ENCODE measurements at places on chromosomes 7 and 10.

GRCh38 chr7:50564171-50564570 is 1.0 kb downstream of the DDC start:
- DNase-seq = no peak

DNA sequence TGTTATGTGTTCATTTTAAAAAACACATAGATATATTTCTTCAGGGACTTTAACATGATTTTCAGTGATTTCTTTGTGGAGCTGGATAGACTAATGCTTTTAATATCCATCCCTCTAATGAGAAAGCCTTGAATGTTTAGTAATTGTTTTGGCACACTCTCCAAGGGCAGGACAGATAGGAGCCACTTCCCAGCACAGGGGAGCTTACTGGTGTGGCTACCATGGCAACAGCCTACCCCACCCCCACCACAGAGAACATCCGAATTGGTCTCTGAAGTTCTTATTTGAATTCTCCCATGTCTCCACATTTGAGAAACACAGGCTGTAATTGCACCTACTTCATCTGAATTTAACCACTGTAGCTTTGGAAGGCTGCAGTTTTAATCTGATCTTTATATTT is 87.7 kb downstream of the PRKG1 start:
- no peak for DNase-seq

DNA sequence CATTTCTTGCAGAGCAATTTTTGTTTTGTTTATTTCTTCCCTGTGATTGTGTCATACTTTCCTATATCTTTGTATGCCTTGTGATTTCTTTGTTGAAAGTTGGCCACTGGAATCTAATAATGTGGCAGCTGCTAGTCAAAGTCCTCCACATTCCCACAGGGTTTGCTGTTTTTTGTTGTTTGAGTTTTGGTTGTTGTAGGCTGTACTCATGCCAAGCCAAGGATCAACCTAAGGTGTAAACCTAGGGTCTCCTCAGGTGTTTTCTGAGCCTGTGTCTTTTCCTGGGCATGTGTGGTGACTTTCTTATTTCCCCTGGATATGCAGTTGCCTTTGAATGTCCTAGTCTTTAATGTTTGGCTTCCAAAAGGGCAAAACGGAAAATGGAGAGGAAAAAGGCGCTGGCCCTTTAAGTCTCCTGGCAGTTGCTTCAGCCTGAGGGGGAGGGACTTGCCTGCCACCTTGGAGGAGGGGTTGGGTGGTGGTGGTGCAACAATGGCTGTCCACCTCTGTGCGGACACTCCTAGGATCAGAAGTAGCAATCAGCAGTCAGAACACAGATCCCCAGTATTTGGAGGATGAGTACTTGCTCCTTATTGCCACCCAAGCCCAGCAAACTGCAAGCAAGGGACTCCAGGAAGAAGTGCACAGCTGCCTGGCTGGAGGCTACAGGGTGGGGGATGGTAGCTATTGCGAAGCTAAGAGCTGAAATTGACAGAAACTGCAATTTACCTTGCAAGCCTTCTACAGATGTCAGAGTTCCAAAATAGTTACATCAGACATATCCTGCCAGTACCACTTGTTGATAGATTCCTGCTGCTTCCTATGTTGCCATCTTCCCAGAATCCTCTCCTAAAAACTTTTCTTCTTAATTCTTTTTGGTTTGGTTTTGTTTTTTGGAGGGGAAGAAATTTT is 5.6 kb upstream of the ZNF518A start:
- DNase-seq = peak; percentile 18

DNA sequence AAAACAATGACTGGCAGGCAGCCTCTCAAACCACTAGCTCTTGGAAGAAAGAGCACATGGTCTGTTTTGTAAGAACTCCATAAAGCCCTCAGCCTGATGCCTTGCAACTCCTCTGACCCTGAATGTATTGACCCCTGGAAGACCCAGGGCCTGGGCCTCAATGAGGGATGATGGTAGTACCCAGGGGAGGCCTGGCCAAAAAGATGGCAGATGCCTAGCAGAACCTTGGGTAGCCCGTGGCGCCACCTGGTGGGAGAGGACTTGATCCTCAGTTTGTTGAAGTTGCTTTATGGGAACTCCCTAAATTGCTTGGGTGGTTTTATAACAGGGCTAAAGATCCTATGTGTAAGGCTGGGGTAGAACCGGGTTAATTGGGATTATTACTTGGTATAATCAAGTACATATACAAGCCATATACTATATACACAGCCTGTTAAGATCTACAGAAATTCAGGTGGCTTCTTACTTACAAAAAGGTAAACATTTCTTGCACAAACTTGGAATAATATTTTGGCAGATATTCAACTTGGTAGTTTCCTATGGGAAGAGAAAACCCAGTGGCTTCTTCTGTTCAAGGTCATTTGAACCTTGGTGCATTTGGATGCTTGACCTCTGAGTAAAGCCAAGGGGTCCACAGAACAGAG is 95.8 kb upstream of the CACUL1 start:
- DNase-seq = peak; percentile 26

DNA sequence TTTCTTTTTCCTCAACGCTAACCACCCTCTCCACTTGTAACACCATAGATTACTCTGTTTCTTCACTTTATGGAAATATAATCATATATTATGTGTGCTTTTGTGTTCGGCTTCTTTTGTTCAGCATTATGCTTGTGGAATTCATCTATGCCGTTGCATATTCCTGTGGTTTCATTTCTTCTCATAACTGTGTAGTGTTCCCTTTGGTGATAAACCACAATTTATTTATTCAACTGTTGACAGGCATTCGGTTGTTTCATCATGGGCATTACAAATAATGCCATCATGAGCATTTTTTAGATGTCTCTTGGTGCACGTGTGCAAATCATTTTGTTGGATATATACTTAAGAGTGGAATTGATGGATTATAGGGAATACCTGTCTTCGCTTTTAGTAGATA is 12.1 kb downstream of the AVL9 start:
- peak; percentile 64 for DNase-seq

DNA sequence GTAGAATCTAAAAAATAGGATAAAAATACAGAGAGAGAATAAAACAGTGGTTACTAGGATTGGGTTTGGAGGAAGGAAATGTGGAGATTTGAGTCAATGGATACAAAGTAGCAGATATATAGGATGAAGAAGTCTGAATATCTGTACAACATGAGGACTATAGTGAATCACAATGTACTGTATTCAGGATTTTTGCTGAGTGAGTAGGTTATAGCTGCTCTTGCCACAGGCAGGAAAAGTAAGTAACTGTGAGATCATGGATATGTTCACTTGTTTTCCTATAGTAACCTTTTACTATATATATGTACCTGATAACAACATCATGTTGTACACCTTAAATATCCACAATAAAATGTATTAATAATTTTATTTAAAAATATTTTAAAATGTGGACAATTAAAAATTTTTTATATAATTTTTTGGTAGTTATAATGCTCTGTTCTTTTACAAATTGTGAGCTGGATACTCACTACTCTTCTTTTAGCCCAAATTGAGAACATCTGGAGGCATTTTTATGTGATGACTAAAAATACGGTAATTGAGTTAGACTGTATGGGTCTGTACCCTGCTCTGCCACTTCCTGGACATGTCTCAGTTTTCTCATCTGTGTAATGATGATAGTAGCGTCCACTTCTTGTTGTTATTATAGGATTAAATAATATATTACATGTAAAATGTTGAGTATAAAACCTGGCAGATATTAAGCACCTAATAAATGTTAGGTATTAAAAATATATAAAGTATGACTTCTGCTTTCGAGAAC is 439.1 kb downstream of the AUTS2 start:
- peak; percentile 79 for DNase-seq

DNA sequence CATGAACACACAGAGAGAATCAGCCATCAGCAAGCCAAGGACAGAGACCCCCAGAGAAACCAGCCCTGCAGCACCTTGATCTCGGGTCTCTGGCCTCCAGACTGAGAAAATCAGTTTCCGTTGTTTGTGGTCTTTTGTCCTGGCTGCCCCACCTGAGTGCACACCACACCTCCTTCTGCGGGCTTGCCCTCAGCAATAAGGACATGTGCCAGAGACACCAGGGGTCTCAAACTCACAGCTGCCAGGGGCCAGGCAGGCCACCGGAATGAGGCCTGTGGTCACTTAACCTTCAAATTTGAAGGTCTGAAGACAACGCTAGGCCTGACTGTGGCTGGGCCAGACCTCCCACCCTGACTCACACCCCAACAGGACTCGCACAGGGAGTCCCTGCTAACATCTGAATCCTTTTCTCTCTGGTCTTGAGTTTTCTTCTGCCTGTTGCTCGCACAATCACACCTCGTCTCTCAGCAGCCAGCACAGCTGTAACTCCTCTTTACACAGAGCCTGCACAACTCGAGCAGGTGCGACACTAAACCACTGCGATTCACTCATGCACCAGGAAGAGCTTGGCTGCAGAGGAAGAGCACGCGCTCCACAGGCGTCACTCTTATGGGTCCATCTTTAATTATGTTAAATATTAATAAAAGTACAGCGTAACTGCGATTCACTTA is 86.2 kb downstream of the CHST15 start:
- no peak for DNase-seq

GRCh38 chr10:127506094-127506493 is 43.0 kb upstream of the NPS start:
- DNase-seq = no peak

DNA sequence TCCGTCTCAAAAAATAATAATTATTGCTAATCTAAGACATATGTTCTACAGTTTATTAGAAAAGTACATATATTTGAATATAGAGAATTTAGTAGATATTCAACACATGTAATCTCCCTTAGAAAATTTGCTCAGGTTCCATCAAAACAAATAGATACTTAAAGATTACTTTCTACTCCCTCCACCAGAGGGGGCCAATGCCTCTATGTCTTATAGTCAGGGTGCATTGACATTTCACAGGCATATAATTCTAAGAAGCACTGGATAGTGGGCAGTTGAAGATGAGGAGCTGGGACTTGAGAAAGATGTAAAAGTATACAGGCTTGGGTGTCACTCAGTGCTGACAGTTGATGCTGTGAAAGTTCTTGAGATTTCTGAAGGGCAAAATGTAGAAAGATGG is 301.6 kb upstream of the HPS1 start:
- peak; percentile 33 for DNase-seq

DNA sequence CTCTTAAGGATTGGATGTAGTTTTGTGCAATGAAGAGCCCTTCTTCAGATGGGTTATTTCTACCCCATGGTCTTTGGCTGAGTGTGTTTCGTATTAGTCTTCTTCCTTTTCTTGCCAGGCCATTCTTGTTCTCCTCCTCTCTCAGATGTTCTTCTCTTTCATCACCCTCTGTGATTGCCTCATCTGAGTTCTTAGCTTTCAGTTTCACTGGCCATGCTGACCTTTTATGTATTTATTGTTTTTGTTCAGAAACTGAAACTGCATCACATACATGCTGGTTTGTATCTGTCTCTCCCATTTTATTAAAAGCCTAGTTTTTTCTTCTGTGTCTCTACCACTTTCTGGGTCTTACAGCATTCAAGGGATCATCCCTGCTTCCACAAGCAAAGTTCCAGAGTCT is 21.7 kb upstream of the PCGF5 start:
- peak; percentile 69 for DNase-seq

- DNase-seq = no peak
Observed at GRCh38 chr10:106139915-106140314, 1024.6 kb downstream of the SORCS1 start.

DNA sequence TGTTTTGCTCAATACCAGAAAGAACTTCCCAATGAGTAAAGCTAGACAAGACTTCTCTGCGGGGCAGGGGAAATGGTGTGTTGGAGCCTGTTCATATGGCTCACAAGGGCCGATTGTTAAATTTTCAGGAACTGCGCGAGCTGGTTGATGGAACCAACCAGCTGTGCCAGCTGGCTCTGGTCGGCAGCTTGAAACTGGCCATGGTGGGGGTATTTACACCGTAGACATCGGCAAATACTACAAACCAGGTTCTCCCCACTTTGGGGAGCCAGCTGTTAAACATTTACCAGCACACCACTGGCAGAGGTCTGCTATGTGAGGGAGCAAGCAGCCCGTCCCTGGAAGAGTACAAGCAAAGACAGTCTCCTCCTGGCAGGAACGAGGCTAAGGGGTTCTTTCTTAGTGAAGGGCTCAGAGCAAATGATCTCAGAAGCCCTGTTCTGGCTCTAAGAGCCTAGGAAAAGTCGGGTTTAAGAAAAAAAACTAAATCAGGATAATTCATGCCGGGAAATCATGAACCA is 8.8 kb upstream of the ZMIZ1 start:
- DNase-seq = no peak

GRCh38 chr10:7593063-7593462 is 73.7 kb downstream of the ITIH5 start:
- DNase-seq = no peak

DNA sequence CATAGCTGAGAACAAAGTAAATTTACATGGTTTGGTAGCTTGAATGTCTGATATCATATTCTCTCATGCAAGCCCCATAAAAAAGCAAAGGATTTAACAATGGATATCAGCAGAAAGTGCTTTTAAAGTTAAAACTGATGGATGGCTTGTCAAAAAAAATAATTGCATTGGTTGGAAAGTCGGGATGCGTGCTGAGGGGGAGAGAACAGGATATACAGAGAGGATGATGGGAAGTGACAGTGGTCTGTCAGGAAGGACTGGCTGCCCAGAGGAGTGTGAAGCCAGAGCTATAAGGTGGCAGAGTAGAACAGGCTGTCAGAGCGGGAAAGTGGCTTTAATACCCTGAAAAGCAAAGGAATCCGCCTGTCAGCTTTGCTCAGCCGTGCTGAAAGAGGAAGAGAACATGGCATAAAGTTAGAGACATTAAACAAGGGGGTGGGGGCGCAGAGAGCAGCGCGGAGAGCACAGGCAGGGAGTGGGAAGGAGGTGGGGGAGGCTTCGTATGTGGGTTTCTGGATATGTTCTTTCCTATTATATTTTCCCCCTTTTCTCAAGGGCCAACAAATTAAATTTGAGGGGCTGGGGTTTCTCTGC is 493.0 kb downstream of the LRMDA start:
- DNase-seq = no peak

DNA sequence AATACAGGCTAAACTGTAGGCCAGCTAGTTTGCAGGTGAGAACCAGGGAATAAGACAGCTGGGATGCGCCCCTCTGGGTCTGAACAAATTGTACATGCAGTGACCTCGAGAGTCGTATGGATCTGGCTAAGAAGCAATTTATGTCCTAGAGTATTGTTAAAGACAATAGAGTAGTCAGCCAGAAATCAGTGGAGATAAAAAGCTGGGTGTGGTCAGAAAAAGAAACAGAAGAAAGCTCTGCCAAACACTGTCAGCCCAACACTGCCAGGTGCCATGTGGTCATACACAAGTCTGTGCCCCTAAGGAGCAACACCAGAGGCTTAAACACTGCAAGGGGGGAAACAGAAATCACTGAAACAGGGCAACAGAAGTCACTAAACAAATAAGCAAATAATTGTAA is 62.2 kb downstream of the CNOT4 start:
- DNase-seq = no peak

GRCh38 chr10:6513476-6513875 is 66.6 kb downstream of the PRKCQ start:
- no peak for DNase-seq

GRCh38 chr10:21980691-21981090 is 22.8 kb downstream of the DNAJC1 start:
- no peak for DNase-seq

GRCh38 chr10:99527526-99528493 is 4.9 kb upstream of the NKX2-3 start:
- no peak for DNase-seq

- no peak for DNase-seq
Observed at GRCh38 chr7:25215694-25216335, 12.5 kb downstream of the NPVF start.

All from fibroblast of skin of back (primary cell).